Fibroblast of skin of abdomen (primary cell): ENCODE measurements at places on chromosomes 1 and 21.

DNA sequence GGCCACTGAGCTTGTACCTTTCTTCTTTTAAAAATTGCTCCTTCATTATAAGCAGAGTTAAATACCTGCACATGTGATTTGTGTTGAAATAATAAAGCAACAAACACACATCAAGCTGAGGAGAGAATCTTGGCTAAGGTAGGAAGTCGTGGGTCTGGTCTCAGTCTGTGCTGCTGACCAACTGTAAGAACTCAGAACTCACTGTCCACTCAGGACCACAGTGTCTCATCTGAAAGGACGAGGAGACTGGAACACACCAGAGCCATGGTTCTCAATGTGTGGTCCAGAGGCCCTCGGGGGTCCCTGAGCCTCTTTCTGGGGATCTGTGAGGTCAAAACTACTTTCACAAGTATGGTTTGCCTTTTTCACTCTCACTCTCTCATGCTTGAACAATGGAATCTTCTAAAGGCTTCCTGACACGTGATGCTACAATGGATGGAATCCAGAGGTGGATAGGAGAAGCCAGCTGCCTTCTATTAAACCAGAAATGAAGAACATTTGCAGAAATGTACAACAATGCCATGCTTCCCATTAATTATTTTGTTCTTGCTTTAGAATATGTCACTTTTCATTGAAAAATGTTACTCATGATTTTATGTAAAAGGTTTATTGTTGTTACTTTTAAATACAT, 17.3 kb upstream of the ETS2 start:
- DNase-seq = no peak

- peak; percentile 88 for DNase-seq
Measured at GRCh38 chr1:156706657-156707416, 1.5 kb upstream of the CRABP2 start.

DNA sequence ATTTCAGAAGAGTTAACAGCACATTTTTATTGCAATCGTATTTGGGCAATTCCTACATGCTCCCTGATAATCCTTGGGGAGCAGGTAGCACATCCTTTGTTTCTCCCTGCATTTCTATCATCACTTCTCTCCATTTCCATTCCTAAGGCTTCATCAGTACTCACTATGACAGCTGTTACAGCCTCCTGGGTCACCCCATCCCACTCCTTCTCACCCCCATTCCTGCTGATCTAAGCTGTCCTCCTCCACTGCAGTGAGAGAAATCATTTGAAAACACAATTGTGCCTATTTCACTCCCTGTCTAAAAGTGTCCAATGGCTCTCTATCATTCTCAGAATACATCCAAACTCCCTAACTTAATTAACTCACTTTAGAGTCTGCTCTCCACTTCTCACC, 17.0 kb upstream of the TSPAN1 start:
- no peak for DNase-seq

- peak; percentile 1 for DNase-seq
Measured at GRCh38 chr1:222709700-222710153, 2.6 kb downstream of the AIDA start.

GRCh38 chr1:208433971-208434370, 189.8 kb upstream of the PLXNA2 start:
- DNase-seq = peak; percentile 38

GRCh38 chr1:17232759-17233661, 15.9 kb upstream of the PADI3 start:
- peak; percentile 86 for DNase-seq

DNA sequence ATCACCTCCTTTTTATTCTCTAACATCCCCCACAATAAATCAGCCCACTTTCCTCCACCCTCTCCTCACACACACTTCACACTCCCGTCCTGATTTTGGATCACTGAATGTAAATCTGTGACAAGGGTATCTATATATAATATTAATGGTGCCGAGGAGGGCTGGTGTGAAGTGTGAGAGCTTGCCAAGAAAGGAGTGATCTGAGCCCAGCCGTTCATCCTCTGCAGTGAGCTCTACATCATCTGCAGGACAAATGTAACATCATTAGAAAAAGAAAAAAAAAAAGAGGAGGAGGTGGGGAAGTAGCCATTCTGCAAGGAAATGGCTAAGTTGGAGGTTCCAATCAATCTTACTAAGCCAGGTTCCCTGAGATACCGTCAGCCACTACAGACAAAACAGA, 291.7 kb upstream of the RRP15 start:
- no peak for DNase-seq

GRCh38 chr1:154819628-154820590, 50.2 kb downstream of the KCNN3 start:
- DNase-seq = no peak

DNA sequence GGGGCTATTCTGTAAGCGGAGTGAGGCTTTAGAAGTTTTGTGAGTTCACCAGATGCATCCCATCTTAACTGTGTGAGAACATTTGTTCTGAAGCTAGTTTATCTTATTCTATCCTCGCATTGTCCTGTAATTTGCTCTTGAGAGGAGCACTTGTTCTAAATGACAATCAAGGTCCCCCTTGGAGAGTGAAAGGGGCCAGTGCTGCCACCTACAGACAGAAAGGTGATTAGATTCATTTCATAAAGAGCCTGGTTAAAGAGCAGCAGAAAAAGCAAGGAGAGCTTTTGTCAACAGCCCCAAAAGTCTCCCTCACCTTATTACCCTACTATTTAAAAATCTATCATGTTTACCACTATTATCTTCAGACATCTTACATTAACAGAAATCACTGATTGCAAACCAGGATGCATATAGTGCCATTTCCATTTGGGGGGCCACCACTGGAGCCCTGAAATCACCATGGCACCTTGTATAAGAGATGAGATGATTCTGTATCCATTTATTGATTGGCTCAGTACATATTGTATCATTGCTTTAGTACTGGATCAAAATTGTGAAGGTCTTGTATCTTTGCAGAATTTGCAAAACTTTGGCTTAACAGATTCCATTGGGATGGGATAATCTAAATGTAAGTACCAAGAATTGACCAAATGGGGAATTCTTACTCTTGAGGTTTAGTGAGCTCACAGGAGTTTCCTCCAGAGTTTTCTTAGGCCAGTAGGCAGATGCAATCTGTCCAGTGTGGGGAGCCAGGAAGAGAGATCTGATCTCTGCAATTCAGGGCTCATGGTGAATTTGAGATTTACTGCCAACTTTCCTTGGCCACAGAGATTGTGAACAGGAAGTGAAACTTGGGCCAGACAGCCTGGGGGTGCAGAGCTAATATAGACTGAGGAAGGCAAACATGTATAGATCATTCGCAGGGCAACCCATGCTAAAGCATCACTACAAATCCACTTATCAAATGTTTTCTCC, 64.3 kb upstream of the TRABD2B start:
- peak; percentile 33 for DNase-seq

DNA sequence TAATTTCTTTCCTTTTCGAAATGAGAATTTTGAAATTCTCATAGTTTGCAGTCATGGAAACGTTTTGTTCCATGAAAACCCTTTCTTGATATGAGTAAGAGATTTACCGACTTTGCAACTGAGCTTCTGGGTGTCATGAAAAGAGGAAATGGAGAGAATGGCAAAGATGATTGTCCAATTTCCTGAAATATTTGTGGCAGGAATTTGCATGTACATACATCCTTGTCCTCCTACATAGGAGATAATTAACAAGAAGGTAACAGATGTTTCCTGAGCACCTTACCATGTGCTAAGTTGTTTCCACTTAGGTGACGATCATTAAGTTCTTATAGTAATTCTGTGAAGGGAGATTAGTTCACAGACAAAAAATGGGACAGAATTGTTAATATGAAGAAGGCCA, 170.7 kb downstream of the NEGR1 start:
- no peak for DNase-seq

- peak; percentile 27 for DNase-seq
Measured at GRCh38 chr1:208997726-208998312, 585.7 kb upstream of the CAMK1G start.

DNA sequence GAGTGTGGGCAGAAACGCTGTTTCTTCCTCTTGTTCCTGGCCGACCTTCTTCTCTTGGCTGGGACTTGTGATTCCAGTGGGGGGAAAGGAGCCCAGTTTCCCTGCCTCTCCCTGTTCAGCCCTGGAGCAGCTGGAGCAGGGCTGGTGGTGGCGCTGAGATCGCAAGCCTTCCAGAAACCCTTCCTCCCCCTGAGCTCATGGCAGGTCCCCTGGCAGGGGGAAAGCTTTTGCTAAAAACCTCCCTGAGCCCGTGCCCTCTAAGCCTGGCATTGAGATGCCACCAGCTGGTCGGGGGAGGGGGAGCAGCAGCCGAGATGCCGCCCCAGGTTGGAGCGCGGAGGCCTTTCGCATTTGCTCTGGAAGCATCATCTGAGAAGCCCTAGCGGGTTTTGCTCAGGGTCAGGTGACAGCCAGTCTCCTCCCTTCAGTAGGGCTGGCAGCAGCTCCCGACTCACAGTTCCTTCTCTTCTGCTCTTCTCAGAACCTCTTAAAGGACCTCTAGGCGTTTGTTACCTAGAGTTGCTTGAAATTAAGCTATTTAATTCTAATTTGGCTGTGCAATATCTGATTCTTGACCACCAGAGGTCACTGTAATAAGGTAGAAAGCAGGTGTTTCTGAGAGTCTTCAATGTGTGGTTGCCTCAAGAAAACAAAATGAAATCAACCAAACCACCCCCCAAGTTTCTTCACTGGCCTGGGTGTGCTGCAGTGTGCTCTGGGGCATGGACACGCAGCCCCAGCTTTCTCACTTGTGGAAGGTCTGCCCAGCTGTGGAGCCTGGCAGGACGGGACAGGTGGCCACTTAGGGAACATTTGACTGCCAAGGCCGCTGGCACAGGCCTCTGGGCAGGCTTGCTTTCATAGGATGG, 257.3 kb downstream of the CAMTA1 start:
- peak; percentile 33 for DNase-seq

DNA sequence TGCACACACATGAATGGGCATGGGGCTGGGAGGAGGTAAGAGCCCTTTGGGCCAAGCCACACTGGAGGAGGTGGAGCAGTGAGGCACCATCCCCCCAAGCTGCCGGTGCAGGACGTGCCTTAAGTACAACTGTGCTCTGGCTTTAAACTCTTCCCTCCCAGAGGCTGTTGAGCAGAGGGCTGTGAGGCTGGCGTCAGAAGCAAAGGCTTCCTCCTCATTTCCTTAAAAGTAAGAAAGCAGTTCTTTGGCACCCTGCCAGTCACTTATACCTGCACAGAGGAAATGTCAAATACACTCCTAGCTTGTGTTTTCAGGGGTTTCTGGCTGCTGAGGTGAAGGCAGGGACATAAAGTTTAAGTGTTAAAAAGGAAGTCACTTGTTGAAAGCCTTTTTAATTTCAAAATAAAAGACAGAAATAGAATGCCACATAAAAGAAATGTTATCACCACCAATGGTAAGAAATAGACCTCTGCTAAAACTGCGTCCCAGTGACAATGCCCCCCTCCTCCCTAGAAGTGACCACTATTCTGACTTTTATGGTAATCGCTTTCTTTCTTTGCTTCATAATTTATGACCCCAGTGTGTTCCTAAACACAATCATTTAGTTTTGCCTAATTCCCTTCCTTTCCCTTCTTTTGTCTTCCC, 33.0 kb downstream of the LAMC2 start:
- no peak for DNase-seq

GRCh38 chr1:178877896-178878295, 7.0 kb upstream of the ANGPTL1 start:
- no peak for DNase-seq

- no peak for DNase-seq
Measured at GRCh38 chr21:37478794-37479193, 112.2 kb downstream of the DYRK1A start.

DNA sequence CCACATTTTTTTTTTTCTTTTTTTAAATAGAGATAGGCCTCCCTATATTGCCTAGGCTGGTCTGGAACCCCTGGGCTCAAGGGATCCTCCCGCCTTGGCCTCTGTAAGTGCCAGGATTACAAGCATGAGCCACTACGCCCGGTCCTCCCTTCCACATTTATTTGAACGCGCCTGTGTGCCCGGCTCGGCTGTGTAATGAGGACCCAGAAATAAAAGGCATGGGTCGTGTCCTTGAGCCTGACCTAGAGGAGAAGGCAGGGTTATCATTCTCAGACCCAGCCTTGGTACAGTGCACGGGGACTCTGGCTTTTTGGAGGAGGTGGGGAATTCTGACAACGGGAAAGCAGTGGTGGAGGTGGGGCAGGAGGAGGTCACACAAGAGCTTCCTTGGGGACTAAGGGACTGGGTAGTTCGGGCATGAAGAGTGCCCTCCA, 841 bp downstream of the CENPF start:
- DNase-seq = no peak

DNA sequence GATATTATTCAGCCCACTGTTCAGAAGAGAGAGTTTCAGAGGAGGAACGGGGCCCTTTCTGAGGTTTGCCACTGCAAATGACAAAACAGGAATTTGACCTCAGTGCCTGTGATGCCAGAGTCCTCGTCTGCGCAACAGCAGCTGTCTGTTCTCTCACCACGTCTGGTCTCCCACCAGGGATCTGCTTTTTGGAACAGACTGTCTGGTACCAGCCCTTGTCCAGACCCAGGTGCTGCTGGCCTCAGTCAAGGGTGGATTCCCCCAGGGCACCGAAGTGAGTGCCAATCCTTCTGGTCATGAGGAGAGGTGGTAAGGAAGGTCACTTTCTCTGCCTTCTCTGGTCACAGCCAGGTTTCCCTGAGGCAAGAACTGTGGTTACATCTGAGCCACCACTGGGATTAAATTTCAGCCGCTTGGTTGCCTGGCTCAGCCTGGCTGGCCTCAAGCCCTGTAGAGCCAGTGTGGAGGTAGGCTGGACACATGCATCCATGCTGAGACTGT, 2.3 kb upstream of the BCAN start:
- DNase-seq = no peak

GRCh38 chr1:98176936-98177335, 256.1 kb upstream of the DPYD start:
- DNase-seq = no peak

DNA sequence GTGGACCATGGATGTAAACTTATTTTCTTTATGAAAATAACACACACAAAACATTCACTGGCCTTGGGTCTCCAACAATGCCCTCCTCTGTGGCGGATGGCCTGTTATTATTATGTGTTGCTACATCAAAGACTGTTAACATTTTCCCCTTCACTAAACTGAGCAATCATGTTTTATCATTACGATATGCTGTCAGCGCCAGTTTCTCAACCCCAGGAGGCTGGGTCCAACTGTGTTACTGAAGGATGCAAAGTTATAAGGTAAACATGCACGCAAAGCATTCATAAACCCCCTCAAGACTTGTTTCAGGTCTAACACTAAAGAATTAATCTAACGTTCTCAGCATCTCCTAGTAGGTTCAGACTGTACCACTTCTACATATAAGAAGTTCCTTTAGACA, 6.0 kb upstream of the DUSP10 start:
- DNase-seq = no peak

DNA sequence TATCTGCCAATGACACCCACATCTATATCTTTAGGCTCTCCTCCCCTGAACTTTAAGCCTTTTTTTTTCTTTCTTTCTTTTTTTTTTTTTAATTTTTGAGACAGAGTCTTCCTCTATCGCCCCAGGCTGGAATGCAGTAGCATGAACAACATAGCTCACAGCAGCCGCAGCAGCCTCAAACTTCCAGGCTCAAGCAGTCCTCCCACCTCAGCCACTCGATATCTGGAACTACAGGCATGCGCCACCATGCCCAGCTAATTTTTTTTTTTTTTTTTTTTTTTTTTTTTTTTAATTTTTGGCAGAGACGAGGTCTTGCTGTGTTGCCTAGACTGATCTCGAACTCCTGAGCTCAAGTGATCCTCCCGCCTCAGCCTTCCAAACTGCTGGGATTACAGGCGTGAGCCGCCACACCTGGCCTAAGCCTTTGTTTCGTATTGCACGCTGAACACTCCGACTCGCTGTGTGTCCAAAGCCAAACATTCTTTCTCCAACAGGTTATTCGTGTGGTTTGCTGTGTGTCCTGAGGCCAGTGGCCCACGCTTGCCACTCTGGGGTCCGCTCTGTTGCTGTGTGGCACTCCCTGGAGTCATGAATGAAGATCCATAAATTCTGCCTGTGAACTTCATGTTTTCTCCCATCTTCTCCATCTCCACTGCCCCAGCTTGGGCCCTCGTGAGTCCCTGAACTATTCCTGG, 119.4 kb downstream of the CAMTA1 start:
- DNase-seq = no peak
